ENCODE measurements at places on chromosomes 1 and 21.

- no peak for DNase-seq
Observed at GRCh38 chr1:12661606-12662219, 17.8 kb downstream of the AADACL4 start.

DNA sequence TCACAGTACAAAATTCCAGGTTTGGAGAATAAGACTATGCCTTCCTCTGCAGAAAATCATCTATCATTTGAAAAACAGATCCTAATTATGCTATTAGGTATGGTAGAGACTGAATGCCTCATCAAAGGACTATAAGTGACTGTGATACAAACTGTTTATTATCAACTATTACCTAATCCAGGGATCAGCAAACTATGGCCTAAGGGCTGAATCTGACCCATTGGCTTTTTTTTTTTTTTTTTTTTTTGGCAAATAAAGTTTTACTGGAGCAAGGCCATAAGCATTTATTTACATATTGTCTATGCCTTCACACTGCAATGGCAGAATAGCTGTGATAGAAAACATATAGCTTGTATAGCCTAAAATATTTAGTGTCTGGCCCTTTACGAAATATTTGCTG is 4.7 kb upstream of the ASPM start:
- DNase-seq: no peak

DNA sequence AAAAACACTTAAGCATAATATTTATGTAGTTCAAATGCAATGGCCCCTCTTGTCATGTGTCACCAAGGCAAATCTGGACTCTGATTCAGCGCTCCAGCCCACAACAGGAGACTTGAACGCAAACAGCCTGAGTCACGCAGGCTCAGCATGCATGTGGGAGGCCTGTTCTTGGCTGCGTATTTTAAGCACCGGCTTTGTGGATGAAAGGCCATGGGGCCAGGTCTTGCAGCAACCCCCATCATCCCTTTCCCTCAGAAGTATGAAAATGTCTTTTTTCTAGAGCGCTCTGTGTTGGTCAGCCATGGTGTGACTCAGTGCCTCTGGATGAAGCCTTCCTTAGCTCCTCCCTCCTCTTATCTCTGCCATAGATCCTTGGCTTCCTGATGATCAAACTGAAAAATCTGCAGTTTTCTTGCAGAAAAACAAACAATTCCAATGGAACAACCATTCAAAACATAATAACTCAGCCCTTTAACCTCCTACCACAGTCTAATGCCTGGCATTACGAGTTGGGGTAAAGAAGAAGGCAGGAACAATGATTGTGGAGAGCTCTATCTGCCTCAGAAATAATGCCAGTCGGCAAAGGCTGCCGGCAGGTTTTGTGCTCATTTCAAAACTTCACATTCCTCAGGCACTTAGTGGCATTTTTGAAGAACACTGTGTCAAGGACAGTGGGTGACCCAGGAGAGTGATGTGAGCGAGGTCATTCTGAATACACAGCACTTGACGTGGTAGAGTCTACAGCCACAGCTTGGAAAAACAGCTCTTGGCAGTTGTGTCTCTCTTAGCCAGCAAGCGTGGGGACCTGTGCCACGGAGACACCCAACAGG is 167.5 kb downstream of the CLIC6 start:
- no peak for DNase-seq

- DNase-seq: no peak
Observed at GRCh38 chr1:43432171-43432860, 21.4 kb downstream of the HYI start.

DNA sequence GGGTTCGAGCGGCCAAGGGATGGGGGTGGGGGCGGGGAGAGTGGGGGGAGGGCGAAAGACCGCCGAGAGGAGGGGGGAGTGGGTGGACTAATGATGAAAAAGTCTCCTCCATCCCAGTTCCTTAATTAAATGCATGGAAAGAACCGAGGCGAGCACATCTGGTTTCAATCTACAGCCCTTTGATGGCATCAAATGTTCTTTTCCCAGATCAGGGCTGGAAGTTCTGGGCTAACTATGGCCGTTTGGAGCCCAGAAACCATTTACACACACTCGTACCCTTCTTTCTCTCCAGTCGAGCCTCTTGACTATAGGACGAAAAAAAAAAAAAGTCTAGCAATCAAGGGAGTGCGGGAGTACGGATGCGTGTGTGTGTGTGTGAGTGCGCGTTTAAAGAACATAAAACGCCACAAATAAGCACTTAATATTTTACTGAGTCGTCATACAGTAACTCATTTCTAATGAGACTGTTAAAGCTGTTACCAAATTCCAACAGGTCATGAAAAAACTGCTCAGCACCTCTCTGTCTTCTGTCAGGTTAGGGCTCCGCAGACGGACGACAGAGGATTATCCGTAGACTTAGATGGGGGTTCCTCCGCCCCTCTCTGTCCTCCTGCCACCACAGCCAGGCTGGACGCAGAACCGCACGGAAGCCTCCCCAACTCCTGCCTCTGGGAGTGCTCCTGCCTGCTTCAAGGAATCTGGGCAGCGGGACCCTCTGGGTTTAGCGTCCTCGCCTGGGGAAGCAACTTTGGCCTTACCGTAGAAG is 2.1 kb upstream of the PRRX1 start:
- DNase-seq: no peak

DNA sequence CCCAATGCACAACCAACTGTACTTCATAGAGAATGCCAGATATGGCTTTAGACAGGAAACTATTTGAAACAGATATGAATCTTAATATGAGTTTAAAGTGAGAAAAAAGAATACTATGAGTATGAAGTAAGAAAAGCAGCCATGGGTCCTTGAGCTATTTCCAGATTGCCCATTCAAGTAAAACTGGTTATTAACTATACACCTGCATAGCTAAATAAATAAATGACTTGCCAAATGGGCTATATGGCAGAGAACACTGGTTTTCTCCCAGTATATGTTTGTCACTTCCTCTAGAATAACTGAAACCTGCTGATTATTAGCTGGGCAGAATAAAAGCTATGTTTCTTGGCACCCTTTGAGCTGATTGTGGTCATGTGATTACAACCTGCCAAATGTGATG is 17.0 kb upstream of the CD1C start:
- no peak for DNase-seq

GRCh38 chr21:28975397-28975796 is 17.3 kb downstream of the LTN1 start:
- no peak for DNase-seq

- no peak for DNase-seq
Observed at GRCh38 chr1:147740391-147740790, 20.0 kb downstream of the GJA5 start.

- DNase-seq: no peak
Observed at GRCh38 chr1:25643929-25644328, 27.3 kb downstream of the MAN1C1 start.

- DNase-seq: peak; percentile 31
Observed at GRCh38 chr1:41573785-41574713, 89.6 kb upstream of the EDN2 start.

All from right renal cortex interstitium (tissue), 3 donors.